DMS 273 treated with DMSO at 0.1 percent for 48 hours (cell line): ENCODE measurements at places on chromosomes 3 and 15.

DNA sequence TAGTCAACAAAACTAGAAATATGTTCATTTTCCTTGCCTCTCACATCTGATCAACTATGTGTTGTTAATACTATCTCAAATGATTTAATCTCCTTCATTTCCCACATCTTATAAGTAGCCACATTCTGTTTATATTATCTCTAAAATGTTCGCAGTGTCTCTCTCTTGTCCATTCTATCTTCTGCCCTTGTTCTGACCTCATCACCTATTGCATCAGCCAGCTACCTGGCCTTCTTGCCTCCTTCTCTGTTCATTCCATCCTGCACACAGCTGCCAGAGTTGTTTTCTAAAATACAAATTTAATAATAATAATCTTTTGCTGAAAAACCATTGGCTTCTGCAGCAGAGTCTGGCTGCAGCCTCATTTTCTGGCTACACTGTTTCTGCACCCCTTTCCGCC lies 75.3 kb upstream of the CCNL1 start:
- no peak for DNase-seq

DNA sequence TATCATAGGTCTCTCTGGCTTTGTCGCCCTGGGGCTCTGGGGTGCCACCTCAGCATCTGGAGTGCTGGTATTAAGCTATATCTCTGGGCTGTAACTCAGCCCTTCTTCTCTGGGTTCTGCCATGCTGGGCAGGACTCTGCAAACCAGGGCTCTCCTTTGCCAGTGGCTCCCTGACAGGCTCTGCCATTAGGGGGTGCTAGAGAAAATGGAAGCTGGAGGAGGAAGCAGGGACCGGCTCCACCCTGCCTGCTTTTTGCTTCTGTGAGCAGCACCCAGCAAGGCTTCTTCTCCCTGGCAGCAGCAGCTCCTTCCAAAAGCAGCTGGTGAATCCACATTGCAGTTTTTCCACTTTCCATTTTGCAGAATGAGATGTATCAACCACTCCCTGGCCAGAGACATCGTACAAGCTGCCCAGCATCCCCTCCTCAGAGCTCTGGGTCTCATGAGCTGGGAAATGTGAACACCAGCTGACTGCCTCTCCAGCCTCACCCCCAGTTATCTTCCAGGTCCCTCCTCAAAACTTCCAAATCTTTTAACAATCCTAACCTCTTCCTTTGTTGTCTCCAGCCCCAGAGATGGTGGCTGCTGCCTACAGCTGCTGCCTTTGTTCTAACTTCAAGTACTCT lies 165.0 kb downstream of the ABHD5 start:
- no peak for DNase-seq

DNA sequence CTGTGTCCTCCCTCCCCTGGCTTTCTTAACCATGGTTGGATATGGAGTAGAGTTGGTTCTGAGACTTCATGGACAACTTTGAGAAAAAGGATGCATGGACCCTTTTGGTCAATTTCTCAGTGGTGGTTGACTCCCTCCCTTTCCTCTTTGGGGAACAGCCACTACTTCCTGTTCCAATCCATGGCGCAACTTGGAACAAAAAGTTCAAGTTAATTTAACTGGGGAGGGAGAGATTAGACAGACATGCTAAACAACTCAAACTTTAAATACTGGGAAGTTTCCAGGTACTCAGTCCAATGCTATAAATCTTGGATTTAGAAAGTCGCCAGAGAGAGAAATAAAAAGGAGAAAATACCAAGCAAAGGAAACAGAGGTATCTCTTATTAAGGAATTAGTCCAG lies 202.2 kb downstream of the PDZRN3 start:
- no peak for DNase-seq

- no peak for DNase-seq
Observed at GRCh38 chr3:54968546-54969172, 40.8 kb upstream of the LRTM1 start.

DNA sequence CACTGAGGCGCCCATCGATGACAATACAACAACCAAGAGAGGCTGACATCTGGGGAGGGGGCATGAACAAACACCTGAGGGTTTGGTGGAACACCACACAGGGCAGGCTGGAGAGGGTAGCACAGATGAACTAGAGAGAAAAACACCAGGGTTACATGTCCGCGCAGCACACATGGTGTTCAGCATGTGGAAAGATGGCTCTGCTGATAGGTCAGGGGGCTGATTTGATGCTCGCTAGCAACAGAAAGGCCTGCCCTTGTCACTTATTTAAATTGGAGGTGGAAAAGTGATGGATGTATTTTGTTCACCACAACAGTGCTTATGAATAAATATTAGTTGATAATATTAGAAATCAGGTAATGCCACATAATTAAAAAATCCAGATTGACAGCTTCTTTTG lies 67.5 kb downstream of the FRMD4B start:
- no peak for DNase-seq

GRCh38 chr3:129505341-129505740 lies 23.1 kb upstream of the RHO start:
- peak; percentile 79 for DNase-seq

- DNase-seq = no peak
Observed at GRCh38 chr3:114867835-114868503, 279.1 kb downstream of the ZBTB20 start.

GRCh38 chr15:75346796-75347221 lies at the start of gene NEIL1:
Gene NEIL1 (plus strand): TSS chr15:75347039. CDS start chr15:75348906, 1,867 bp downstream.
- no peak for DNase-seq

GRCh38 chr3:30231277-30232141 lies 374.9 kb upstream of the TGFBR2 start:
- no peak for DNase-seq
